NCI-H2081 treated with DMSO at 0.1 percent for 48 hours (cell line): ENCODE measurements at places on chromosomes 1 and 21.

- no peak for DNase-seq
Measured at GRCh38 chr1:39105841-39106765, 80.0 kb downstream of the NDUFS5 start.

GRCh38 chr1:212269306-212269705, 15.9 kb upstream of the PPP2R5A start:
- DNase-seq: no peak

- DNase-seq: no peak
Measured at GRCh38 chr1:44881011-44881632, 38.1 kb upstream of the PTCH2 start.

GRCh38 chr1:24477309-24477708, 25.3 kb upstream of the RCAN3 start:
- no peak for DNase-seq

- no peak for DNase-seq
Measured at GRCh38 chr21:44521928-44522752, 17.9 kb downstream of the KRTAP10-1 start.

DNA sequence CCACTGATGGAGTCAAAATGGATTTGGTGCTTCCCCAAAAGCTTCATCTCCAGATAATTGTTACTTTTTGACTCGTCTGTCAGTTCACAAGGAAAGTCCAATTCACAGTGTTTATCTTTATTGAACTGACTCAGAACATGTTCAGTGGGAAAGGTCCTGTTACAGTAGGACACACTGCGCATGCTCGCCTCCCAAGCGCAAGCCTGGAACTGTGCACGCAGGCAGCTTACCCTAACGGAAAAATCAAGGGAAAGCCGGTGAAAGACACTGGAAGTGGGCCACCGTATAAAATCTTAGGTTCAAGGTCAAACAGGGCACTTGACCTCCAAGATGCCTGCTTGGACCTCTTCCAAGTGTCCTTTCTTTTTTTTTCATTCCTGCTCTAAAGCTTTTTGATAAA, 174.6 kb downstream of the USP25 start:
- DNase-seq: no peak
